ENCODE measurements at places on chromosomes 3 and 15.

GRCh38 chr3:123587401-123587800 is 2.5 kb upstream of the HACD2 start:
- H3K36me3 ChIP-seq = peaks cover 53% of the 10 kb centered on the region
- peak overlapping the region; percentile 55 for H3K4me3 ChIP-seq
- no peak overlapping the region for H3K27ac ChIP-seq

- DNase-seq = no peak
- H3K4me3 ChIP-seq = no peak overlapping the region
- H3K27me3 ChIP-seq = peaks cover 2% of the 10 kb centered on the region
Measured at GRCh38 chr3:179546814-179547241, 15.9 kb upstream of the ACTL6A start.

- DNase-seq = no peak
- H3K36me3 ChIP-seq = no peaks in the 10 kb centered on the region
- H3K27me3 ChIP-seq = no peaks in the 10 kb centered on the region
- no peak overlapping the region for H3K4me3 ChIP-seq
- no peak overlapping the region for H3K27ac ChIP-seq
Measured at GRCh38 chr15:95085056-95085455, 853.7 kb downstream of the MCTP2 start.

DNA sequence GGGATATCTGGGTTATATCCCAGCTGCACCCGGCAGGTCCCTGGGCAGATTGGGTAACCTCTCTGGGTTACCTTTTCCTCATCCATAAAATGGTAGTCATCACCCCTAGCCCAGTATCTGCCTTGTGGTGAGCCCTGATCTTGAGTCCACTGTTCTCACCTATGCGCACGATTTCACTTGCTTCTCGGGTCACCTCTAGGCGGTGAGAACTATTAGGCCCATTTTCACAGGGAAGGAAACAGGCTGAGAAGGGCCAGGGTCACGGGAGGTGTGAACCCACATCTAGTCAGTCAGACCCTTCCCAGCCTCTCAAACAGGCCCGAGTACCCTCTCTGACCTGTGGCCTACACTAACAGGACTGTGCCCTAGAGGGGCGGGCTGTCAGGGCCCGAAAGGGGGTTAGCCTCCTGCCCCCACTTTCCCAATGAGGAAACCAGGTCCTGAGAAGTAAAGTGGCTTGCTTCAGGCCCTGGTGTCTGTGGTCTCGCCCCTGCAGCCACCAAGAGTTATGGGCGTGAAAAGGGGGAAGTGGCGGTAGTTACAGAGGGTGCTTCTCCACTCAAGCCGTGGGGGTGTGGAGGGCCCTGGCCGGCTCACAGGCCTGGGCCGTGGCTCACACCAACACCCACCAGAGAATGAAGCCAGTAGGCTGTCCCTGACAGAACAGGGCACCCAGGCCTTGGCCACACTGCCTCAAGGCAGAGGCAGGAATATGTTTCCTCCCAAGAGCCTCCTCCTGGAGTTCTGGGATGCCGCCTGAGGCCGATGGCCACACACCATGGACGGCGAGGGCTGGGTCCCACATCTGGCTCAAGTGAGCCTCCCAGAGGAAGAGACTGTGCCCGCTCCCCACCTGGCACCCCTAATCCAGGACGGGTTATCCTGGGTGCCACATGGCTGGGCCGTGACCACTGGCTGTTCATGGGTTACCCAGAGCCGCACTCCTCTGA is 19.5 kb downstream of the PSTPIP1 start:
- H3K27me3 ChIP-seq = no peaks in the 10 kb centered on the region
- peaks cover 63% of the 10 kb centered on the region for H3K36me3 ChIP-seq
- DNase-seq = no peak
- peaks cover 73% of the 10 kb centered on the region for H3K4me1 ChIP-seq
- peak overlapping the region; percentile 84 for H3K27ac ChIP-seq

DNA sequence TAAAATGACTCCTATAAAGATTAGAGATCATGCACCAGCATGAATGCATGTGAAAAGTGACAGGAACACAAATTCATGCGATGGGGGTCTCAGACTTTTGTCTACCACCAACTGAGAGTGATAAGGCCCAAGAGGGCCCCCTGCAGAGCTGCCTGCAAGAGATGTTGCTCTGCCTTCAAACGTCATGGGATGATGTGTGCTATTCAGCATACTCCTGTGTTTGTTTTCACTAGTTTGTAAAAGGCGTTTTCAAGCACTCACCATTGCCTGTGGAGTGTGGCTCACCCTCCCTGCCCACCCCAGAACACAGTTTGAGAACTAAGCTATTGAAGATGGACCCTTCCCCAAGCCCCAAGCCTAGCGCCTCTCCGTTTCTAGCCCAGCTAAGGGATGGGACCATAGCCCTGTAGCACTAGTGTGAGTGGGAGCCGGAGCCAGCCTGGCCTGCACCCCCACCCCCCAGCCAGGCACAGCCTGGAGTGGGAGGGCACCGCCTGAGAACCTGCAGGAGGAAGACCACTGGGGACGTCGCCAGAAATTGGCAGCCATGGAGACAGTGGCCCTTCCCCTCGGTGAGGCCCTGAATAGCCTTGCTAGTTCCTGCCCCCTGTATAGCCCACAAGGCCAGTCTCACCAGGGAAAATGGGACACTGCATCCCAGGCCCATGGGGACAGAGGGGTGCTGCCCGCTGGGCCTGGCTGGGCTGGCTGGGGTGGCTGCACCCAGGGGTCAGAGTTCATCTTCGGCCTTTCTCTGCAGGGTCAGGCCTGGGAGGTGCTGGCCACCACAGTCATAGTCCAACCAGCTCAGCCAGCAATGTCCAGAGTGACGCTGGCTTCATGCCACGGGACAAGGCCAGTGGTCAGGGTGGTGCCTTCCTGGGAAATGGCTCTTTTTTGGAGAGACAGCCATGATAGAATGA is 22.6 kb upstream of the KLF13 start:
- DNase-seq = peak; percentile 6
- H3K27me3 ChIP-seq = peaks cover 2% of the 10 kb centered on the region
- H3K4me1 ChIP-seq = peaks cover 21% of the 10 kb centered on the region
- H3K27ac ChIP-seq = no peak overlapping the region
- H3K36me3 ChIP-seq = no peaks in the 10 kb centered on the region
- no peak overlapping the region for H3K4me3 ChIP-seq

GRCh38 chr15:44813231-44813630 is 76.9 kb downstream of the TRIM69 start:
- no peaks in the 10 kb centered on the region for H3K36me3 ChIP-seq
- DNase-seq = no peak
- no peak overlapping the region for H3K4me3 ChIP-seq

DNA sequence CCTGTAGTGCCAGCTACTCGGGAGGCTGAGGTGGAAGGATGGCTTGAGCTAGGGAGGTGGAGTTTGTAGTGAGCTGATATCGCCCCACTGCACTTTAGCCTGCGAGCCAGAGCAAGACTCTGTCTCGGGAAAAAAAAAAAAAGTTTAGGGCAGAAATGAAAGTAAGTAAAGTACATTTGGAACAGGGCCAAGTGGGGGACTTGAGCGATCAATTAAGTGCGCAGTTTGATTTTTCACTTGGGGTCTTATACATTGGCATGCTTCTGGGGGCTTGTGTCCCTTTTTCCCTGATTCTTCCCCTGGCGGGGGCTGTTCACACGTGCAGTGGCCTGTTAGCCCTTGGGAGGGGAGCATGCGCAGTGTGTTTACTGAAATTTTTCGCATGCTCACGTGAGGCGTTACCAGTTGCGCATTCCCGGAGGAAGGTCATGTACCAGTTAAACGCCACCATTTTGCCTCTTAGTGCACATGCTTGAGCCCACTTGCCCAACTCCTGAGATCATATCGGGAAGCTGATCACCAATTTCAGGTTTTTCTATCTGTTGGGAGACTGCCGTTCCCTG is 42.0 kb downstream of the GALNT15 start:
- H3K36me3 ChIP-seq = no peaks in the 10 kb centered on the region
- H3K27ac ChIP-seq = no peak overlapping the region
- DNase-seq = no peak

DNA sequence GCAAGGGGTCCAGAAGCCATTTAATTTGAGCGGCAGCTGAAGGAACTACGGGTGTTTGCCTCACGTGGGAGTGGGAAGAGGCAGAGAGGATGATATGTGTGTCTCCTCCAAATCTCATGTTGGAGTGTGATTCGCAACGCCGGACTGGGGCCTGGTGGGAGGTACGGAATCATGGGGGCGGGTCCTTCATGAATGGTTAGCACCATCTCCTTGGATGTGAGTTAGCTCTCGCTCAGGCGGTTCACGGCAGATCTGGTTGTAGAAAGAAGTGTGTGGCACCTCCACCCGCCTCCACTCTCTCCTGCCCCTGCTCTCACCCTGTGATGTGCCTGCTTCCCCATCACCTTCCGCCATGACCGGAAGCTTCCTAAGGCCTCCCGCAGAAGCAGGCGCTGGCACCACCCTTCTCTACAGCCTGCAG is 25.4 kb downstream of the XXYLT1 start:
- no peak overlapping the region for H3K27ac ChIP-seq
- no peak for DNase-seq
- H3K27me3 ChIP-seq = no peaks in the 10 kb centered on the region
- H3K36me3 ChIP-seq = peaks cover 8% of the 10 kb centered on the region
- no peak overlapping the region for H3K4me3 ChIP-seq

- no peaks in the 10 kb centered on the region for H3K36me3 ChIP-seq
- no peak overlapping the region for H3K27ac ChIP-seq
- H3K4me1 ChIP-seq = peaks cover 4% of the 10 kb centered on the region
- DNase-seq = no peak
Measured at GRCh38 chr3:134918441-134918840, 123.4 kb downstream of the EPHB1 start.
